ENCODE measurements at places on chromosomes 2 and 18.
A peak's percentile ranks its signal among the peaks of the same experiment; 100 is the strongest.

DNA sequence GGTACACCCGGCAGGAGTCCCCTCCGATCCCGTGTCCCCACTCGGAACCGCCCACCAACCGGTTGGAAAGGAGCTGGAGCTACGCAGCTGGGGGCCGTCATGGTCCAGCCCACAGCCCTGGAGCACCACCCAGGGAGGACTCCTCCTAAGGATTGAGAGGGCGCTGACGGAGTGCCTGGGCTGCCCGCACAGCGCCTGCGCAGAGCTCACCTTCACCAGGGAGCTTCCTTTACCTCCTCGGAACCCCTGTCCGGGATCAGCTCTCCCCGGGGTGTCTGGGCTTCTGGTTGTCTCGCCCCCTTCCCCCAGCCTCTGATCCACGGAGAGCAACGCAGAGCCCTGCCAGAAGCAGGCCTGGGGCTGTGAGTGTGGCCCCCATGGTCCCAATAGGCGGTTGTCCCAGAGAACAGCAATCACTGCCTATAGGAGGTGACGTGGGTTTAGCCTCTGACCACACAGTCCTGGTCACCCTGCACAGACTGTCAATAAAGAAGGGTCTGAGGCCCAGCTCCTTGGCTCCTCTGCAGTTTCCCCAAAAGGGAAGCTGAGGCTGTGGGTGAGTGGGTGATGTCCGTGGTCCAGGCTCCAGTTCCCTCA, 14.6 kb downstream of the ALPG start:
- no peak for DNase-seq

GRCh38 chr18:79956276-79956675, 4.8 kb upstream of the SLC66A2 start:
- DNase-seq: no peak

DNA sequence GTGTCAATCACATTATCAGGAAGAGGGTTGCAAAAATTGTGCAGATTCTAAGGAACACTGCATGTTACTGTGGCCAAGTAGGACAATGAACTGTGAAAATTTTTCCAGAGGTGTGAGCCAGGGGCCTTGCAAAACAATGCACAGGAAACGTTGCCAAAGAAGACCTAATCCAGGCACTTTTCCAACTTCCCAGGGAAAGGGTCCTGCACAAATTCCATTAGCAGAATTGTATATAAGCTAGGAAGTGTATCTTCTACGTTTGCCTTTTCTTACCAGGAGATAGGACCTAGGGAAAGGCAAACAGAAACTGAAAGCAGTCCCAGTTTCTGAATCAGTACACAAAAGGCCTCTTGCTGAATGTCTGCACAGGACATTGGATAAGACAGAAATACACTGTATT, 1888.3 kb upstream of the CELF4 start:
- DNase-seq: no peak

GRCh38 chr2:144362401-144362800, 157.5 kb downstream of the ZEB2 start:
- DNase-seq: no peak

DNA sequence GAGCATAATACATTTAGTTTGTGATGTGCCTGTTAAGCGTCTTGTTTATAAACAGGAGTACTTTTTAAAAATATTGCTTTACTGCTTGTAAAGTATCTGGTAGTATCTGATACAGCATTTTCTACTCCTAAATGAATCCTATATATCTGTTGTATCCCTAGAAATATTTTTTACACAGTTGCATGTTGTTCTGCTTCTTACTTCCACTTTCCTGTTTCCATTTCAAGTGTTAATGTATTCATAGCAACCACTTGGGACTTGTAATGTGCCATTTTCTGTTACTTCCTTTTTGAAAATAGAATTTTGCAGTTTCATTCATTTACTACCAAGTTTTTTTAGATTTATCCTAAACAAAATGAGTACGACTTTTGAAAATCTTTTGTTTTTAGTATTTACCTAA, 24.9 kb downstream of the CCNT2 start:
- no peak for DNase-seq

GRCh38 chr2:157216286-157216965, 41.1 kb upstream of the GALNT5 start:
- DNase-seq: no peak

GRCh38 chr18:38575648-38576047, 1010.0 kb upstream of the CELF4 start:
- DNase-seq: peak; percentile 9

DNA sequence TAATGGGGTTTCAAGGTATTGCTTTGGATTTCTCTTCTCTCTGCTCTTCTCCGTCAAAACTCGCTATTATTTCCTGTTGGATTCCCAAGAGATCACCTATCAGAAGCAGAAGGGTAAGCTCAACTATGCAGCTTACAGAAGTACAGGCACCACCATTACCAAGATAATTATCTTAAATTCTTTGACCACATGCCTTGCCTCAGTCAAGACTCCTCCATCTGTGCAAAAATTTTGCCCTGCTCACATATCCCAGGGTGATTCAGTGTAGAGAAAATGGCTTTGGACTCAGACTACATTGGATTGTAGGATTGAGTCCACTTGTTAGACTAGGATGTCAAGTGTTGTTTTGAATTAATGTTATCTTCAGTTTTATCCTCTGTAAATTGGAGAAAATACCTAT, 698.7 kb downstream of the TDRD15 start:
- DNase-seq: no peak

DNA sequence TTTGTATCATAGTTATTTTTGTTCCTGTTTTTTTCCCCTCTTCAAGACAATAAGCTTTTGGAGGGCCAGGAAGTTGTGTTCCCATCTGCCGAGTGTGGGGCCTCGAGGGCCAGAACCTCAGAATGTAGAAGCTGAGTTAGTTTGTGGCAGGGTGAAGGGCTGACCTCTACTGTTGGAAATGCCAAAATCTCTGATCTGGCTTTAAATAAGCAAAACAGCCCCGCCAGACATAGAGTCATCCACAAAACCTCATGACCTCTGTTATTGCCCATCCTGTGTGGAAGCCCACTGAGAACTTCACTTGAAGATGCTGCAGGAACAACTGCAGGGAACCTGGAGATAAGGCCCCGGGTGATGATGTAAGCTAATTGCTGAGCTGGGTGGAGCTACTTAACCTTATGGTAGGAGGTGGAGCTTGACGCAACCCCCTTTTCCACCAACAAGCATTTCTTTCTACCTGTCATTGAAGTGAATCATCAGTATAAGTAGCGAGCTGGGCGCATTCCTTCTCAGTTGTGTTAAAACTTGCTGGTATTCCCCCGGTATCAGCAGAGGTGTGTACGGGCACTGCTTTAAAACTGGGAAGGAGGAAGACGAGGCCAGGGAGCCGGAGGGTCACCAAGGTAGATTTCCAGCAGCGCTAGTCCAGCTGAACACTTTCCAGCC, 177.2 kb downstream of the NEDD4L start:
- DNase-seq: no peak

DNA sequence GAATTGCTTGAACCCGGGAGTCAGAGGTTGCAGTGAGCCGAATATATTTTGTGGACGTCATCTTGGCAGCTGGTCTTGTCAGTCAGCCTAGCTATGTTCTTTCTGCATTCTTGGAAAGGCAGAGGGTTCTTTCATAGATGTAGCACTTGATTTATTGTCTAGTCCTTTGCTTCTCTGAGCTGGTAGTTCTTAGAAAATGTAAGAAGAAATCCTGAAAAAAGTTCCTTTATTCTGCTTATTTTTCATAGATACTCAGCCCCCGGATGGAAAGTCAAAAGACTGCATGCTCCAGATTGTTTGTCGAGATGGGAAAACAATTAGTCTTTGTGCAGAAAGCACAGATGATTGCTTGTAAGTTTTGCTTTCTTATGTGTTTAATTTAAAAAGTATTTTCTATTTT, 21.3 kb downstream of the PLEKHB2 start:
- DNase-seq: no peak

- no peak for DNase-seq
Measured at GRCh38 chr2:238127165-238128060, 11.1 kb upstream of the KLHL30 start.

DNA sequence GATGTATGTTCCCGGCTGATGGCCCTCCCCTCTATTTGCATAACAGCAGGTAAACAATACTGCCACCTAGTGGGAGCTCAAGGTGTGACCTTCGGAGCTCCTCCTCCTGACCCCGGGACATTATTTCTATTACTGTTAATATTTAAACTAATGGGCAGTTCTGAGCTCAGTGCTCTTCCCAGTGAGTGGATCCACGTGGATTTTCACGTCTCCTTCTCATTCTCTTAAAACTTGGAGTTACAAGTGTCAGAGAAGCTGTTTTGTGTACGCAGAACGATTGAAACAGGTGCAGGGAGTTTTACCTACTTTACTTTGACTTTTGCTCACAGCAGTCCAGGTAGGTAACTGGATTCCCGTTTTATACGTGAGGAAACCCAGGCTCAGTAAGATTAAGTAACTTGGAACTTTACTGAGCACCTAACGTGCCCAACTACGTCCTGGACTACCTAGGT, 127.3 kb downstream of the PRKCE start:
- peak; percentile 74 for DNase-seq

- no peak for DNase-seq
Measured at GRCh38 chr2:240569998-240570530, 1.8 kb downstream of the RNPEPL1 start.

- no peak for DNase-seq
Measured at GRCh38 chr2:153354377-153354776, 124.2 kb downstream of the RPRM start.
